ENCODE measurements at places on chromosomes 2 and 18. TPM values are rescaled to one million over a fixed set of nuclear protein-coding genes. Genes with fewer than 3 reads are reported as not detected.

DNA sequence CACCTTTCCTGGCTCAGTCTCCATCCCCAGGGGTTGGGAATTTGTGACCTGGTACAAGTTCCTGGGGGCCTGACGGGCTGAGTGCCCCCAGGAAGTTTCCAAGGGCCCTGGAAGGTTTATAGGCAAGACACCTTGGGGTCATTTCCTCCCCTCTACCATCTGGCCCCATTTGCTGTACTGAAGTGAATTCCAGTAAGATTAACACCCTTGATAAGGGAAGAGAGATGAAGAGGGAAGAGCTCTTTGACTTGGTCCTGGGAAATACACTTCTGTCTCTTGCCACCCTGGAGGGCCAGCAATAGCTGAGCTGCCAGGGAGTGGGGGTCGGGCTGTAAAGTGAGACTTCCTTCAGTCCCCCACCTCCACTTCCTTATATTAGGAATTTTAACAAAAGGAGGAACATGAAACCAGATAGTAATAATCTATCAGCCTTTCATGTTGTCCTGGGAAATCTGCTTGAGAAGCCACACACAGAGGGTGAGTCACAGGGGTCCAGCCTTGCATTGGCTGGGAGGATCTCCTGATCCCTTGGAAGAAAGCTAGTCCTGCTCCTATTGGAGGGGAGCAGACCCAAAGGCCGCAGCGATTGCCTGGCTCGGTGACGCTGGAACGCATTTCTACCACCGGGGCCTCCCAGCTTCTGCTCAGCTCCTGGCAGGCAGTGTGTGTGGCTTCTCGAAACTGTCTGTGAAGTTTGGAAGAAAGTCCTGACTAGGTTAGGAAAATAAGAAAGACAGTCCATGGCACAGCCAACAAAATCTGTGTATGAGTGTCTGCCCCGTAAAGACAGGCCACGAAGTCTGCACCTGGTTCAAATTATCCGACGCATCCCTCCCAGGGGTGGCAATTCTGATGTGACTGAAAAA lies 87.3 kb downstream of the ACAA2 start:
- no peaks in the 10 kb centered on the region for H3K36me3 ChIP-seq
- H3K4me3 ChIP-seq, result no peak overlapping the region
- H3K27ac ChIP-seq, result peak overlapping the region; percentile 65
- peaks cover 13% of the 10 kb centered on the region for H3K27me3 ChIP-seq
- DNase-seq, result no peak

- no peaks in the 10 kb centered on the region for H3K27me3 ChIP-seq
- peak overlapping the region; percentile 89 for H3K4me3 ChIP-seq
- peak overlapping the region; percentile 26 for H3K27ac ChIP-seq
- H3K36me3 ChIP-seq, result peaks cover 6% of the 10 kb centered on the region
Observed at GRCh38 chr2:216082805-216083204, 1.1 kb downstream of the TMEM169 start.

DNA sequence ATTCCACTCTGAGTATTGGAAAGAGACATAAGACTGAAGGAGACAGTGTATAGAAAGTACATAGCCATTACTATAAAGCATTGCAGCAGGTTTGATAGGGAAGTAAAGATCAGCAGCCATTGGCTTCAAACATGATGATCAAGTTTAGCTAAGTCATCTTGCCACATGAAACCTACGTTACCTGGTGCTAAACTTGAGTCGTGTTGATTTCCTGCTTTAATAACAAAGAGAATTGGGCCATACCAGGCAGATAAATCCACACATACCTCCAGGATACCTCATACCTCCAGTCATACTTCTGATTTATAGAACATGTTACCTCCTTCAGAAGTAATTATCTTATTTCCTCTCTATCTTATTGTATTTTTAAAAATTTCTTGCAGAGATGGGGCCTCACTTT lies 10.3 kb upstream of the KYNU start:
- H3K36me3 ChIP-seq, result no peaks in the 10 kb centered on the region
- no peak for DNase-seq
- H3K27me3 ChIP-seq, result no peaks in the 10 kb centered on the region
- no peaks in the 10 kb centered on the region for H3K4me1 ChIP-seq
- no peak overlapping the region for H3K4me3 ChIP-seq

DNA sequence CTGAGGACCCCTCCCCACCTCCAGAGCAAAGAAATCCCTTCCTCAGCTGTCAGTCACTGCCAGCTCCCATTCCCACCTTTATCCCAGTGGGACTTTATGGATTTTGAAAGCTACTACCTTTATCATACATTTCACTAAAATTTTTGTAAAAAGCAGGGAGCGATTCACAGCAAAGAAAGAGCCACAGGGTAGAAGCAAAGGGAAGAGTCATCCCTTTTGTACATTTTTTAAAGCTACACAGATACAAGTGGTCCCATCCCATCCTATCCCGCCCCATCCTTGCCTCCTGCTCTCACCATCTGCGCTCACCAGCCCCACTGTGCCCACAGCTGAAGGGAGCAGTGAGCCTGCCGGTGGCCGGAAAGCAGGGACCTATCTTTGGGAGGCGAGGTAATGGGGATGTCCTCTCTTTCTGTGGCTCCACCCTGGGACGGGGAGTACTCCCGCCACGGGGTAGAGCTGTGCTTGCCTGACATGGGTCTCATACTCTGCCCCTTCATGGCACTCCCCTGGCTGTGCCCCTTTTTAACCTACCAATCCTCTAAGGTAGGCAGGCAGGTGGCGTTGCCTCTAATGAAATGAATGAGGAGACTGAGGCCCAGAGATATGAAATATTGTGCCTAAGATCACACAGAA lies 13.2 kb downstream of the SH2D6 start:
- H3K4me1 ChIP-seq, result peaks cover 25% of the 10 kb centered on the region
- no peak for DNase-seq
- H3K27me3 ChIP-seq, result no peaks in the 10 kb centered on the region
- H3K4me3 ChIP-seq, result no peak overlapping the region
- no peaks in the 10 kb centered on the region for H3K36me3 ChIP-seq
- no peak overlapping the region for H3K27ac ChIP-seq

DNA sequence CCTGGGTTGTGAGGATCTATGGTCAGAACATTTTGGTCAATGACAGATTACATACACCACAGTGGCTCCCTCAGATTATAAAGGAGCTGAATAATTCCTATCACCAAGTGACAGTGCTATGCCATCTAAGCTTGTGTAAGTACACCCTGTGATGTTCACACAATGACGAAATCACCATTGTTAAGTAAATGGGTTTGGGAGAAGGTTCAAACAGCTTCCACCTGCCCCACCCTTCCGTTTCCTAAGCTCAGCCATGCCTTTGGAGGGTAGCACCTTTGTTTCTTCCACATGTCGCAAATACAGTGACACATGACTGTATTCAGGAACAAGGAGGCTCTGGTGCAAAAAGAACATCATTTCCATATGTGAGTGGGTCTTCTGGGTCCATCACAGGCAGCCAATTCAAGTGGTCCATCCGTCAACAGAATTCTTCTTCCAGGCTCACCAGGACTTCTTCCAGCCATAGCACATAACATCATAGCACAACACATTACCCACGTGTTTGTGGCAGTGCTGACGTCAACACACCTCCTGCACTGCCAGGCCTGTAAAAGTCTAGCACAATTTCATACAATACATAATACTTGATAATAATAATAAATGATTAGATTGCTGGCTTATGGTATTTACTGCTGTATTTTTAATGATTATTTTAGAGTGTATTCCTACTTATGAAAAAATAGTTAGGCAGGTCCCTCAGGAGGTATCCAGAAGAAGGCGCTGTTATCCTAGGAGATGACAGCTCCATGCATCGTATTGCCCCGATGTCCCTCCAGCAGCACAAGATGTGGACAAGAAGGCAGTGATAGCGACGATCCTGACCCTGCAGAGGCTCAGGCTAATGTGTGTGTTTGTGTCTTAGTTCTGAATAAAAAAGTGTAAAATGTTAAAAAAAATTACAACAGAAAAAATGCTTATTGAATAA lies 264.8 kb downstream of the ANAPC1 start:
- H3K36me3 ChIP-seq, result no peaks in the 10 kb centered on the region
- no peaks in the 10 kb centered on the region for H3K27me3 ChIP-seq
- DNase-seq, result no peak

GRCh38 chr2:222844323-222844722 lies 16.5 kb upstream of the ACSL3 start:
- H3K4me1 ChIP-seq, result peaks cover 12% of the 10 kb centered on the region
- no peaks in the 10 kb centered on the region for H3K36me3 ChIP-seq
- no peak for DNase-seq
- H3K4me3 ChIP-seq, result no peak overlapping the region
- H3K27ac ChIP-seq, result no peak overlapping the region

GRCh38 chr2:16568998-16569784 lies 96.4 kb downstream of the CYRIA start:
- H3K27me3 ChIP-seq, result no peaks in the 10 kb centered on the region
- peaks cover 5% of the 10 kb centered on the region for H3K36me3 ChIP-seq
- DNase-seq, result no peak
- H3K27ac ChIP-seq, result no peak overlapping the region
- H3K4me3 ChIP-seq, result no peak overlapping the region
- peaks cover 4% of the 10 kb centered on the region for H3K4me1 ChIP-seq

DNA sequence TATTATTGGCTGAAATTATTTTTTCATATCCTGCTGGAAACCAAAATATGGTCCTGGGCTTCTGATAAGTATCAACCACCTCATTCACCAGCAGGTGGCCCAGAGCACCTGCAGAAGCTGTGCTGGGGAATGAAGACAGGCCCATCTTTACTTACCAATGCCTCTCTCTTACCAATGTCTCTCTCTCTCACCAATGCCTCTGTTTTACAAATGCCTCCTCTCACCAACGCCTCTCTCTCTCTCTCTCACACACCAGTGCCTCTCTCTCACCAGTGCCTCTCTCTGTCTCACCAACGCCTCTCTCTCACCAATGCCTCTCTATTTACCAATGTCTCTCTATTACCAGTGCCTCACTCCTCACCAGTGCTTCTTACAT lies 2.3 kb upstream of the MAL start:
- H3K4me1 ChIP-seq, result peaks cover 32% of the 10 kb centered on the region
- H3K36me3 ChIP-seq, result no peaks in the 10 kb centered on the region
- H3K27ac ChIP-seq, result peak overlapping the region; percentile 24
- H3K27me3 ChIP-seq, result peaks cover 60% of the 10 kb centered on the region
- peak overlapping the region; percentile 74 for H3K4me3 ChIP-seq

DNA sequence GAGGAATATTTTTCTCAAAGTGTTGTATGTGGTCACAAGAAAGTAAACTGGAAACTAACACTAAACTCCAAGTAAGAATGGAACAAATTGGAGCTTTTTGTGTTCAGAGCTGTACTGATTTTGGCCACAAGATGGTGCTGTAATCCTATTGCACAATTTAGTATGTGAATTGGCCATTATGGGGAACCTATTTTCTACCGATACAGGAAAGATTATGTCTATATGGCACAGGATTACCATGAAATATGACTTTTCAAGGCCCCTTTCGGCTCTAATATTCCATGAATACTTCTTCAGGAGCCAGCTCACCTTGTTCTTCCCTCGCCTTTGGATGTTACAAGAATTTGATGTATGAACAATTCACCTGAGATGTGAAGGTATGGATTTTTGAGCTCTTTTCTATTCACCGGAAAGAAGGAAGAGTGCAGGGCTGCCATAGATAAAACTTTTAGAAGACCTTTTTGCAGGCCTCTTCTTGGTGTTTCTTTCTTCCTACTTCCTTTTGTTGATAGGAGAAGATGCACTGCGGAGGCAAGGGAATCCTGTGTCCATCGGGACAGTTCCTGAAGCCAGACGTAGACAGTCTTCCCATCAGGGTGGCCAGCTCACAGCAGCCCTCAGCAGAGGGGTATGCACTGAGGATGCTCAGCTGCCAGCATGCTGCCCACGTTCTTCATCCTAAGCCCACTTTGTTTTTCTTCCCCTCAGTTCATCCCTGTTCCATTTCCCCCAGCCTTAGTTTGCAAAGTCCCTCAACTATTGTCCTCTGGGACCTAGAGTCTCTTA lies 13.3 kb downstream of the MRPL44 start:
- no peak overlapping the region for H3K4me3 ChIP-seq
- H3K4me1 ChIP-seq, result peaks cover 5% of the 10 kb centered on the region
- H3K27me3 ChIP-seq, result no peaks in the 10 kb centered on the region
- H3K36me3 ChIP-seq, result peaks cover 5% of the 10 kb centered on the region
- DNase-seq, result no peak

- no peak overlapping the region for H3K4me3 ChIP-seq
- DNase-seq, result no peak
- no peaks in the 10 kb centered on the region for H3K27me3 ChIP-seq
- no peak overlapping the region for H3K27ac ChIP-seq
Observed at GRCh38 chr2:33288011-33288410, 188.4 kb upstream of the RASGRP3 start.

DNA sequence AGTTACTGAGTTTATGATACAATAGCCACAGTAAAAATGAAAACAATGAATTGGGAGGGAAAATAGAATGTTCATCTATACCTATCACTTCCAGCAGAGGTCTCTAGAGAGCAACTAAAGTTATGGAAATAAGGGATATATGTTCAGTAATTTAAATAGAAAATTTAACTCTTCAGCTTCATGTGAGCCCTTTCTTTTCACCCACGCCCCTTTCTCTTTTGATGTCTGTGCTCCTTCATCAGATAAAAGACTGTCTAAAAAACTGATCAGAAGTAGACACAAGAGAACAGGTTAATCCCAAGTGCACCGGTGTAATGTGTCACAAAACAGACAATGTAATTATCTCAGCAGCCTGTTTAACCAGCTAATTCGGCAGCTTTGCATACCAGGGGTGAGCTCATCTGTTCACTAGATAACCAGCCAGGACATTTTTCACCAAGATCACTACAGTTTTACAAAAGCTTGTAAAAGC lies 238.5 kb upstream of the ERBB4 start:
- peak overlapping the region; percentile 72 for H3K4me3 ChIP-seq
- H3K4me1 ChIP-seq, result peaks cover 16% of the 10 kb centered on the region
- no peak for DNase-seq
- no peaks in the 10 kb centered on the region for H3K27me3 ChIP-seq
- peak overlapping the region; percentile 79 for H3K27ac ChIP-seq

- no peaks in the 10 kb centered on the region for H3K36me3 ChIP-seq
- no peak overlapping the region for H3K4me3 ChIP-seq
- H3K27me3 ChIP-seq, result peaks cover 30% of the 10 kb centered on the region
- no peak for DNase-seq
- no peaks in the 10 kb centered on the region for H3K4me1 ChIP-seq
Observed at GRCh38 chr2:198309673-198310280, 505.4 kb downstream of the PLCL1 start.

Gene CPLX4
- not detected for total RNA-seq

Gene LRRTM4
- total RNA-seq, result 5.4 TPM

Gene EVX2
- total RNA-seq, result 0.10 TPM

Gene IRS1
- 16.0 TPM for total RNA-seq
